ENCODE measurements at places on chromosomes 2 and 18.

DNA sequence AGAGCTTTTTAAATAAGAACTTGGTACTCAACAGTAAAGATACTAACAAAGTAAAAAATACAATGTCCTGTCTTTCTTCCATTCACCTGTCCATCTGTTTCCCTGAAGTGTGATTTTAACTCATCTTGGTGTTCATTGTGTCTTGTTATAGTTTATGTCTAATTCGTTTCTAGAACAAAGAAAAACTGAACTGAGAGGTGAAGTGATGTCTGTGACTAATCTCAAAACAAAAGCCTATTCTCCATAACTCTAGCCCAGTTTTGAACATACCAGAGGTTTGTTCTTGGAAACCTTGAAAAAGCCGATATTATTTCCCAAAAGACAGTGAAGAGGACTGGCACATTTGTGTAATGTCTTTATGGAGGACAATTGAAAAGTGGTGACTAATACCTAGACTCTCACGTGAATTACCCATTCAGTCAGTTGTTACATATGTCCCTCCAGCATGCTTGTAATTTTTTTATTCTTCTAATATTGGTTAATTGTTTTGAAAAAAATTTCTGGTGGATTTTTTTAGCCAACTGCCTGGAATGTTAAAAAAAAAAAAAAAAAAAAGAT, 725.8 kb downstream of the SATB2 start:
- no peak overlapping the region for H3K4me3 ChIP-seq
- DNase-seq: no peak
- H3K4me1 ChIP-seq: no peaks in the 10 kb centered on the region
- H3K27ac ChIP-seq: no peak overlapping the region

- no peak for DNase-seq
- H3K4me3 ChIP-seq: no peak overlapping the region
- peaks cover 43% of the 10 kb centered on the region for H3K4me1 ChIP-seq
- no peaks in the 10 kb centered on the region for H3K27me3 ChIP-seq
Observed at GRCh38 chr2:24539258-24539657, 48.2 kb downstream of the NCOA1 start.

- no peaks in the 10 kb centered on the region for H3K27me3 ChIP-seq
- H3K4me3 ChIP-seq: no peak overlapping the region
- no peak overlapping the region for H3K27ac ChIP-seq
- H3K36me3 ChIP-seq: peaks cover 22% of the 10 kb centered on the region
- DNase-seq: no peak
Observed at GRCh38 chr2:177484180-177484795, 91.7 kb downstream of the AGPS start.

DNA sequence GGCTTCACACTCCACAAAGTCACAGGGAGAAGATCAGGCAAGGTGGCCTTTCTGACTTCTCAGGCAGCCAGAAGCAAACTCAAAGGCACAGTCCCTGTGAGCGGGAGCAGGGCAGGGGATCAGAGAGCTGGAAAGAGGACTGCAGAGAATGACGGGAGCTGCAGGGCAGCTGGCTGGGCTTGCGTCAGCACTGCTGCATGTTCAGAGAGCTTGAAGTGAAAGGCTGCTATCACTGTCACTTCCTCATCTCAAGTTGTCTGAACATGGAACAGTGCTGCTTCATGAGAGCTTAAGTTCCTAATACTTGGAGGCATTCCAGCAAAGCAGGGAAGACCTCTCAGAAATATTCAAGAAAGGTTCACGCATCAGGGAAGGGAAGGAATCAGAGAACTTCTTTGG, 20.4 kb downstream of the TGFBRAP1 start:
- H3K36me3 ChIP-seq: peaks cover 23% of the 10 kb centered on the region
- no peaks in the 10 kb centered on the region for H3K27me3 ChIP-seq
- H3K4me3 ChIP-seq: no peak overlapping the region
- DNase-seq: no peak
- peaks cover 11% of the 10 kb centered on the region for H3K4me1 ChIP-seq

GRCh38 chr18:7064346-7064745, 53.3 kb downstream of the LAMA1 start:
- peaks cover 1% of the 10 kb centered on the region for H3K27me3 ChIP-seq
- no peaks in the 10 kb centered on the region for H3K36me3 ChIP-seq
- no peak overlapping the region for H3K27ac ChIP-seq
- no peaks in the 10 kb centered on the region for H3K4me1 ChIP-seq
- H3K4me3 ChIP-seq: no peak overlapping the region
